ENCODE measurements at places on chromosomes 1 and 21.
A peak's percentile ranks its signal among the peaks of the same experiment; 100 is the strongest.

GRCh38 chr1:220680085-220680687 is 10.0 kb upstream of the C1orf115 start:
- peak; percentile 34 for DNase-seq

- DNase-seq, result no peak
Observed at GRCh38 chr1:38474738-38475623, 384.6 kb downstream of the RRAGC start.

DNA sequence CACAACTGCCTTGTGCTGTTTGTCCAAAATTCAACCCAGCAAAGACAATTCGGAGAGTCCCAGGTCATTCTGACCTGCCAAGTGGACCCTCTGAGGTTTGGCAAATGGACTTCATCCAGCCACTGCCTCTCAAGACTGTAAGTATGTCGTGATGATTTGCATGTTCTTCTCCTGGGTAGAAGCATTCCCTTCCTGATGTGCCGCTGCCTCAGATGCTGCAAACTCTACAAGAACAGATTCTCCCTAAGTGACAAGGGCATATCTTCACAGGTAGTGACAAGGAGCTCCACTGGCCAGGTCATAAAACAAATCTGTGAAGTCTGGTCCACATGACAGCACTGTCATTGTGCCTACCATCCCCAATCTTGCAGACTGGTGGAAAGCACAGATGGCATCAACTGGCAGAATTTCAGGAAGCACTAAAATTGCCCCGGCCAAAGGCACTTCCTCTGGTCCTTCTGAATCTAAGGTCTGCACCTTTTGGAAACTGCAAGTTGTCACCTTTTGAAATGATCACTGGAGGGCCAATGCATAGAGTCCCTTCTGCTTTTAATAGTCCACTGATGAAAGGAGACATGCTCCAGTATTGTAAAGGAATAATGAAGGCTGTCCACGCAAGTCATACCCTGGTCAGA is 27.4 kb downstream of the POFUT2 start:
- DNase-seq, result no peak

- DNase-seq, result no peak
Observed at GRCh38 chr1:203627851-203628200, 1.2 kb downstream of the ATP2B4 start.

- no peak for DNase-seq
Observed at GRCh38 chr1:242525769-242526168, 1.3 kb upstream of the PLD5 start.

- DNase-seq, result no peak
Observed at GRCh38 chr1:33334081-33334552, 13.2 kb upstream of the A3GALT2 start.

GRCh38 chr1:117820096-117820495 is 109.3 kb downstream of the GDAP2 start:
- DNase-seq, result no peak

- no peak for DNase-seq
Observed at GRCh38 chr1:98277118-98277517, 356.3 kb upstream of the DPYD start.

GRCh38 chr1:95049935-95050334 is 22.8 kb downstream of the ALG14 start:
- no peak for DNase-seq

DNA sequence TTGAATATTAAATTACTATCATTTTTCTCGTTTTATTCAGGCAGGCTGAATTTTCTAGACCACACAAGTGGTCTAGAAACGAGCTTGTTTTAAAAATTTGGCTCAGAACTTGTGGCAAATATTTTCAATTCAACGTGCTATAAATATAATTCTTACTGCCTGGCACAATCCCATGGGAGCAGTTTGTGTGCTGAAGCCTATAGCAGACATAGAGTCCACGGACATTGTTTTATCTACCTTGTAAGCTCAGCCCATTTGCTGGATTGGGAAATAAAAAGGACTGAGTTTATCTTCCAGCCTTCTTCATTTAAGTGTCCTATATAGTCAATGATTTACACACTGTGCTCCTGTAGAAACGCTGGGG is 103.4 kb downstream of the ZBTB18 start:
- DNase-seq, result no peak

GRCh38 chr1:59767119-59767518 is 47.6 kb upstream of the HOOK1 start:
- no peak for DNase-seq

- no peak for DNase-seq
Observed at GRCh38 chr1:115266729-115267421, 71.2 kb downstream of the NGF start.

GRCh38 chr1:42037586-42037985 is 115.6 kb upstream of the GUCA2B start:
- no peak for DNase-seq

- DNase-seq, result no peak
Observed at GRCh38 chr1:58005212-58005611, 541.3 kb downstream of the OMA1 start.

GRCh38 chr21:45838634-45839033 is 142.9 kb upstream of the COL6A1 start:
- DNase-seq, result no peak

DNA sequence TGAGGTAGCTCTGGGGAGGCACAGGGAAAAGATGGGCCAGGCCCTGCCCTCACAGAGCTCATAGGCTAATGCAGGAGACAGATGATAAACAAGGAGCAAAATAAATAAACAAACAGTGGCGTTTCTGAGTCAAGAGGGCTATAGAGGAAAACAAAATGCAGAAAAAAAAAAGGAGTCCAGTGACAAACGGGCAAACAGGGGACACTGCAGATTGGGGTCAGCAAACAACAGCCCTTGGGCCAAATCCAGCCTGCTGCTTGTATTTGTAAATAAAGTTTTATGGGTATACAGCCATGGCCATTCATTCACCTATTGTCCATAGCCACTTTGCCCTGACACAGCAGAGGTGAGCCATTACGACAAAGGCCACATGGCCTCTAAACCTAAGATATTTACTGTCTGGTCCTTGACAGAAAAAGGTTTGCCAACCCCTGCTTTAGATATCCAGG is 19.1 kb upstream of the PINK1 start:
- DNase-seq, result no peak

- no peak for DNase-seq
Observed at GRCh38 chr1:165411396-165411795, 33.5 kb downstream of the RXRG start.

DNA sequence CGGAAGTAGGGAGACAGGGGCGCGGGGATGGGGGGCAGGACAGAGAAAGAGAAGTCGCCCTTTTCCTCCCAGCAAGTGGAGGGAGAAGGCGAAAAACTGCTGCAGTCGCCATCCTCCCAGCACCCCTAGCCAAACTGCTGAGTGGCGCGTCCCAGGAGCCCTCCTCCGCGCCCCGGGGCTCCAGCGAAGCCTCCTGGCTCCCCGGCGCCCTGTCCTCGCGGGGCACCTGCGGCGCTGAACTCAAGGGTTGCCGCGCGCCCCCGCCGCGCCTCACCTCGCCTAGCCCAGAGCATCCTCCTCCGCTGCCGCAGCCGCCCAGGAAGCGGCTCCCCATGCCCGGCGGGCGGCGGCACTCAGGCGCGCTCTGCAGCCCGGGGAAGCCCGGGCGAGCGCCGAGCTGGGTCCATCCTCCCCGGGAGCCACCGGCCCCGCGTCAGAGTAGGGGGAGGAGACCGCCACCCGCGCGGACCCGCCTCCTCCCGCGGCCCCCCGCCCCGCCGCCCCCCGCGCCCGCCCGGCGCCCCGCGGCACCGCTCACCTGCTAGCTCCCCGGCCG is at the start of gene DAB1:
TSS of gene DAB1 (minus strand) at position 405 of the 556 bp plus-strand sequence. CDS start 133,030 bp downstream, outside the sequence.
- no peak for DNase-seq

DNA sequence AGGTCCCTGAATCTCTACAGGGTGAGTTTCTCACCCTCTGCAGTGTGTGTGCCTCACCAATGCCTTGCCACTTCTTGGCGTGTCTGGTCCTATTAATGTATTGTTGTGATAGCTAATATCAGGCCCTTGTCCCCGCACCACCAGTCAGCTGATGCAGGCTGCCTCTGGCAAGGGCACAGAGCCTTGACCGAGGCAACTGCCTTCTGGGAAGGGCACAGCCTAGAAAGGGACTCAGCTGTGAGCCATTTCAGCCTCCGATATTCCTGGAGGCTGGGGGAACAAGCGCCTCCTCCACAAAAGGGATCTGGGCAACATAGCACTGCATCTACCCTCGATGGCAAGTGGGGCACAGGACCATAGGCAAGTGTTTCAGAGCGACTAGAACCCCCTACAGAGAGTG is 27.0 kb downstream of the IL10RB start:
- DNase-seq, result no peak

- DNase-seq, result no peak
Observed at GRCh38 chr1:94351481-94351880, 66.7 kb upstream of the ABCD3 start.

DNA sequence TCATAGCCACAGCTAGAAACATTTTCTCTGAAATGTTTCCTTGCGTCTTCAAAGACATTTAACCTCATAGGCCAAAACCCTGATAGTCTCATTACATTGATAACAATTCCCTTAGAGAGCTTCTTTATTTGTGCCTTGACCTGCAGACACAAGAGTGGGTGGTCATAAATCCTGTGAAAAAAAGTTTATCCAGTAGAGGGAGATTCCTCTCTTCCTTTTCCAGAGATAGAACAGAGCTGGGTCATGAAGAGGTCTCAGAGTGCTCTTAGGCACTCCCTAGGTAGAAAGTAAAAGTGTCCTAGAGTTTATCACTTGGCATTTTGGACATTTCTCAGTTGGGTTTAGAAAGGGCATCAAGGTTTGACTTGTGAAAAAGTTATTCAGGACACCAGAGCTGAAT is 426.1 kb downstream of the NUF2 start:
- no peak for DNase-seq

DNA sequence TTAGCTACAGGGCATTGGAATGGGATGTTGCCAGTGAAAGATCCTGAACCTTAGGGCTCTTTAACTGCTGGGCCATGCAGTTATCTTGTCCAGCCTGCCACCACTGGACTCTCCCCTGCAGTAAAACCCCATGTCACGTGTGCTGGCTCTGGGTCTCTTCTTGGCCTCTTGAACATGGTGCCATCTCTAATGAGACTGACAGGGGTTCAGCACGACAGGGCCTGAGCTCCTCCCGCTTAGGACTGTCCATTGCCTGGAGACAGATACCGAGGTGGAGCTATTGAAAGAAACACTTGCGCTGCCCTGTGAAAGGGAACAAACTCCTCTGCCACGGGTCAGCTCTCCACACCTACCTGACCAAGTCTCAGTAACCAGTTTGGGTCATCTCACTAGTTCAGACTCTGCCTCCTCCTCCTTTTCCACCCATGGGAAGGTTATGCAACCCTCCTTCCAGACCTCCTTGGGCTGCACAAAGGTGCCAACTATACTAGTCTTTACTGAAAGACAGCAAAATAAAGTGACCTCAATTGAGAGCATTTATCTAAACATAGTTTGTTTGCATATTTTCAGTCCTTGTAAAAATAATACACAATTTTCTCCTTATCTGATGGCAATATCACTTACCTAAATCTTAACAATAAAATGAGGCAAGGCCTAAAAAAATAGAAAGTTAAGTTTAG is 66.0 kb downstream of the GNG12 start:
- DNase-seq, result no peak

- DNase-seq, result no peak
Observed at GRCh38 chr1:201084295-201084694, 27.9 kb downstream of the CACNA1S start.

DNA sequence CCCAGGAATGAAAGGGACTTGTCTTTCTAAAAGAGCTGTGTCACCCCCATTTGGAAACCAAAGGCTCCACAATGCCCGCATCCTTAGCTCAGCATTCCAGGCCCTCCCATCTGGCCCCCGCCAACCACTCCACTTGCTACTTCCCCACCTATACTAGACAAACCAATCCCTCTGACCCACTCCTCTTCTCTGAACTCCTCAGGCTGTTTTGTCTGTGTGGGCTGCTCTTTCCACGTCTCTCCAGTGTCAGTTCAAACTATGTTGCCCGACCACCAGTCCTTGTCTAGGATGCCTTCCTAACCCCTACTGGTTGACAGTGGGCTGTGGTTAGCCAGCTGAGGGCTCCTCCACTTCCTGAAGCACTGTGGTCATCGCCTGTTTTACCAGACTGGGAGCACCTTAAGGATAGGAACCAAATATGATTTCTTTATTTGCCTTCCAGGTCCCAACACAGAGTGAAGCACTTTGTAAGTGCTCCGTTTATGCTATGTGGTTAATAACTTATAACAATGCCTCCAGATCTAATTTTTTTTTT is 8.1 kb upstream of the COA7 start:
- no peak for DNase-seq

DNA sequence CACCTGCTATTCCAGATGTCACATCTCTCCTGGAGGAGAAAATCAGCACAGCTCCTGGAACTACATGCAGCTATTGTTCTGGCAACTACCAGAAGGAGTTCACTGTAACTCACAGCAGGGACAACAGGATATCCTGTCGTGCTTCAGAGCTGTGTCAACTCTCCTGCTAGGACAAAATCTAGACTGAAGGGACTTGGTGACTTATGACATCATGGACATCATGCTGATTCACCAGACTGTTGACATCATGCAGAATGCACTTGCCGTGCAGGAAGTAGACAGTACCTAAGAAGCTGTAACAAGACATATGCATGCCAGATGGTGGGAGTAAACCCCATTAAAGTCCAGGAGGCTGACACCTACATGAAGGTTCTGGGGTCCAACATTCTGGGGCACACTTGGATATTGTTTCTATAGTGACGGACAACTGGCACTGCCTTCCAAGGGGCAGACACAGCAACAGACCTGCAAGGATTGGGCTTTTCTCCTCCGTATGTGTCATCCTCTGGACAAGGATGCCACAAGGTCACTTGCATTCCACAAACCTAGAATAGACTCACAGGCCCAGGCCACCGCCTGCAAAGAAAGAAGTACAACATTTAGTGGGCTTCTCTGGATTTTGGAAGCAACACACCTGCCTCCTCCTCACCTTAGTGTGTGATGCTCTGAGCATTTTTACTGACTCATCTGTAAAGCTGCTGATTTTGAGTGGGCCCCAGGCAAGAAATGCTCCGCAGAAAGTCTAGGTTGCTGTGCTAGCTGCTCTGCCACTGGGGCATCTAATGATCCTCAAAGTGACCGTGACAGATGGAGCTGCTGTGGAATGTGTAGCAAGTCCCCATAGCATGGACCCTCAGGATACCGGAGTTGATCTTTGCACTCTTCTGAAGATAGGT is 249.2 kb downstream of the MATN1 start:
- no peak for DNase-seq
